SK-MEL-5 (cell line): ENCODE measurements at places on chromosomes 7 and 10.

DNA sequence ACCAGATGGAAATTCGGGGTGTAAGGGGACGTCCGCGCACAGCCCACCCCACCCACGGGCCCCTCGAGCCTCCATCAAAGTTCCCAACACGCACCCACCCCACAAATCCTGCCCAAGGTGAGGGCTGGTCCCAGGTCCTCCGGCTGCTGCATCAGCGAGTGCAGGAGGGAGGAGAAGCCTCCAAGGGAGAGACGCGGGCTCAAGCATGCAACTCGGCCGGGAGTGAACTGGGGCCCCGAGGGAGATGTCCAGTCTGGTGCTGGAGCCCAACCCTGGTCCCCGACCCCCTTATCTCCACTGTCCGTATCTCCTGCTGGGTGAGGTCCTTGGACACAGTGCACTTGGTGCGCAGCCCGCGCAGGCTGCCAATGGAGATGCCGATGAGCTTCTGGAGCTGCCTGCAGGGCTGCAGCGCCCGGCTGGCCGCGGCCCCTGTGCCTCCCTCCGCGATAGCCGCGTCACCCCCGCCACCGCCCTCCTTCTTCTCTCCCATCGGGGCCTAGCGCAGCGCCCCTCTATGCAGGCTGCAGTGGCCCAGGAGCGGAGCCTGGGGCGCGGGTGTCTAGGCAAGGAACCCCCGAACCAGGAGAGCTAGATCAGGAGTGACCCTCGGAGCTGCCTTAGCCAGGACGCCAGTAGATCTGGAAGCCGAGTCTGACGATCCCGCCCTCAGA, 489.2 kb downstream of the ZNF33B start:
- DNase-seq = no peak

- DNase-seq = no peak
Measured at GRCh38 chr10:126099366-126099765, 203.0 kb downstream of the FANK1 start.

DNA sequence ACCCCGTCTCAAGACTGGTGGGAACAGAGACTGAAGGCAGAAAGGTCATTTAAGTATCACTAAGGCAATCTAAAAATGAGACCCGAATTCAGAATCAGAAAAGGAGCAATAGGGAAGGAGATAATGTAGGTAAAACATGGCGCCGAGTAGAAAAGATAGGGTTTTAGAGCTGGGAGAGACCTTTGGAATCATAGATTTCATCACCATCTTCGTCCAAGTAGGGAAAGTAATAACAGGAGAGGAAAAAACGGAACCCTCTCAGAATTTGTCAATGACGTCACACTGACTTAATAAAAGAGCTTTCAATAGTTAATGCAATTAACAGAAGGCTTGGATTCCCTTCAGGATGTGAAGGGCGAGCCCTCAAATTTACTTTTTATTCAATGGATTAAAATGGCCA, 1.0 kb upstream of the UBN2 start:
- DNase-seq = no peak

DNA sequence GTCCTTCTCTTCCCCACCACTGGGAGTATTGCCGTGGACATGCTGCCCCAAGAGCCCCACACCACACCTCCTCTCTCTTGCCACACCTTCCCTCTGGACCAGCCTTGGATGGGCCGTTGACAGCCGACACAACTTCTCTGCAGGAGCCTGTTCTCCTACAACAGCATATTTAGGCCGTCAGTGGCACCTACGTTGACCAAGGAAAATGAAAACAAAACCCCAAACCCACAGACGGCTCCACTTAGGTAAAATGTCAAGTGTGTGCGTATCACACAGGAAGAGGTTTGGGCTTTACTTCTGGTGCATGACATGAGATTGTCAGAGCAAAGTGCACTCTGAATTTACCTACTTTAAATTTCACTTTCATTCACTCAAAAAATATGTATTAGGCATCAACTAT, 246.6 kb downstream of the ZMYND11 start:
- DNase-seq = no peak

- DNase-seq = no peak
Measured at GRCh38 chr7:81777697-81778096, 7.8 kb upstream of the HGF start.

DNA sequence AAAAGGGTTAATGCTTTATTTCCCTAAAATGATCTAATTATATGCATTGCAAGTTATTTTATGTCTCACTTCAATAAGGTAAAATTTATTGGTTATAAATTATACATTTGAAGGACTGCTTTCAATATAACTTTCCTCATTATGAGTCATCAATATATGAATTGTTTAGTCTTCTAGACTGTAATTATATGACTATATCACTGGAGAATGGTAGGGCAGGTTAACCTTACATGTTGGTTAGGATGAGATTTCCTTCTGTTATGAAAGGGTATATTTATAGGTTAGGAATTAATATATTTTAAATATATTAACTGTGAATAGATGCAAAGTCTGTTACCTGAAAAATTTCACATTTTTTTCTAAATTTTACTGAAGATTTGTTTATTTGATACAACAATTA, 406.4 kb upstream of the ETV1 start:
- DNase-seq = no peak

DNA sequence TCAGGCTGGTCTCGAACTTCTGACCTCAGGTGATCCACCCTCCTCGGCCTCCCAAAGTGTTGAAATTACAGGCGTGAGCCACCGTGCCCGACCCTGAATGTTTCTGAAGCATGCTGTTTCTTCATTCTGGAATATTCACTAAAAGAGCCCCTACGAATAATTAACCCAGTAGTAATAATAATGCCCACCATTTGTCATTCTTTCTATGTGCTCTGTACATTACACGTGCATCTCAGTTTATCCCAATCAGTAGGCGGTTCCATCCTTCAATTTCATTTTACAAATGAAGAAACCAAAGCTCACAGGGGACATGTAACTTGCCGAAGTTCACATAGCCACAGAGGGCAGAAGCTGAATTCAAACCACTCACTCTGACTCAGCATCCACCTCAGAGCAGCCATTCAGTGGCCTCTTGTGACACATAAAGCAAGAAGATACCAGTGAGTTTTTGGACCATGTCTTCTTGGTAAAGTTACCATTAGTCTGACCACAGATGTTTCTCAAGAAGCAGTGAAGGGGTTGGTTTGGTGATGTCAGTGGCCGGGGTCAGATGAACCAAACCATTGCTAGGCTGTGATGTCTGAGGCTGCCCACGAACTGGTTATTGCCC, 71.9 kb upstream of the DUSP5 start:
- no peak for DNase-seq

- no peak for DNase-seq
Measured at GRCh38 chr10:74778436-74779094, 47.8 kb upstream of the KAT6B start.

DNA sequence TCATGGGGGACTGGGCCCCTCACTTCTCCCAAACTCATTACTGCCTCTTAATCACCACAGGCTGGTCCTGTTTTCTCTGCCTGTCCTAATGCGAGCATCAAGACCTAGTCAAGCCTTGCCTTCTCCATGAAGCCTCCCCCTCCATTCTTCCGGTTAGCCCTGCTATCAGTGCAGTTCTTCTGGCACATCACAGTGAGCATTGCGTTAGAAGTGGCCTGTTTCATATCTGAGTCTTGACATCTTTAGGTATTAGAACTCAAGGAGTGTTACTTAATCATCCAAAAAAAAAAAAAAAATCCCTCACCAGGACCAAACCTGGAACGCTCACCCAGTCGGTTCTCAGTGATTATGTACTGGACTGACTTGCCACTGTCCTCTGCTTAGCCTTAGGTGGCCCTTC, 17.4 kb downstream of the SNX10 start:
- no peak for DNase-seq

- no peak for DNase-seq
Measured at GRCh38 chr10:13955409-13956068, 368.8 kb downstream of the PRPF18 start.

- DNase-seq = no peak
Measured at GRCh38 chr10:59857049-59857448, 49.3 kb downstream of the CCDC6 start.

DNA sequence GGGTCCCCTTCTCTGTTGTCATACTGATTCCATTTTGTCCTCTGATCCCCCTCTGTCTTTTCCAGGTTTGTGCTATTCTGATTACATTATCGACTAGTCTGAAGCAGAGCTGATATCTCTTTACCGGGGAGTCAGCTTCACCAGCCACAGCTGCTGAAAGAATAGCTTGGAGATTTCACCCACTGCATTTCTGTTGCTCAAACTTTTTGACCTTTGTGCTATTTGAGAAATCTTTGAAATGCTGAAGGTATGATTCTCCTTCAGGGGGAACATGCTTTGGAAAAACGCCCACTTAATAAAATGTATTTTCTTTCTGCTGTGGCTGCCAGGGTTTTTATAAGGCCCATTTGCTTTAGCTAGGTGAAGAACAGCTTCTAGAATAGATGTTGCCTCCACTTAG, 197.8 kb upstream of the TCF7L2 start:
- no peak for DNase-seq

GRCh38 chr7:118352867-118353453, 128.5 kb downstream of the ANKRD7 start:
- peak; percentile 83 for DNase-seq

DNA sequence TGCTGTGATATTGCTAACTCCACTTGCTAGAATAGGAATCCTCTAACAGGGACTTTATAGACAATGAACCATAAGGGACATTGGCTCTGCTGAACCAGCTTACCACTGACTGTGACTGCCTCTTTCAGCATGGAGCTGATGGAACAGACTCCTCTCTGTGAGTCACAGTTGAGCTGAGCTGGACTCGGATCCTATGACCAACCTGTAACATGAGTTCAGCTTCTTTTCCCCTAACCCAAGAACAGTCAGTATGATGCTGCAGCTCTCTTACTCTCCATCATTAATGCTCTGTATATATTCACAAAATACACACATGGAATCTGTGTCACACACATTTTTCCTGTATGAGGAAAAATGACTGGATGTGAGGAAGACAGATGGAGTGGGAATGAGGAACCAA, 177.9 kb upstream of the BET1 start:
- peak; percentile 82 for DNase-seq

GRCh38 chr10:31650010-31650409, 278.6 kb downstream of the ARHGAP12 start:
- peak; percentile 73 for DNase-seq

DNA sequence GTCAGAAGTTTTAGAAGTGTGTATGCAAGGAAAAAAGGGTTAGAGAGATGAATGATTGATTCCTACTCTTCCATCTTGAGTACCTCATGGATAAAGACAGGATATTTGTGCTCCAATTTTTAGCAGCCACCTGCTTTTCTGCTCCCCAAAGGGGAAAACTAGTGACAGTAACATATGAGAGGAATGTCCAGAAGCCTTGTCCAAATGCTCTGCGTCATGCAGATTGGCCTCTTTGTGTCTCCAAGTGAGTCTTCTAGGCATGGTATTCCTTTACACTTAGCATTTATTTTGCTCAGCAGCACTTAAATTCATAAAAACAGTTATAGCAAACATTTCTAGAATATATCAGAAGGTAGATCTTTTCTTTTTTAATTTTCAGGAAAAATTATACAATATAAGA, 306.8 kb downstream of the CNTNAP2 start:
- no peak for DNase-seq

- DNase-seq = no peak
Measured at GRCh38 chr10:111102359-111102837, 25.6 kb downstream of the ADRA2A start.

- no peak for DNase-seq
Measured at GRCh38 chr7:6251653-6252052, 20.8 kb downstream of the CYTH3 start.

GRCh38 chr7:4527988-4528636, 154.0 kb upstream of the FOXK1 start:
- DNase-seq = no peak
